ENCODE measurements at places on chromosomes 3 and 15.

DNA sequence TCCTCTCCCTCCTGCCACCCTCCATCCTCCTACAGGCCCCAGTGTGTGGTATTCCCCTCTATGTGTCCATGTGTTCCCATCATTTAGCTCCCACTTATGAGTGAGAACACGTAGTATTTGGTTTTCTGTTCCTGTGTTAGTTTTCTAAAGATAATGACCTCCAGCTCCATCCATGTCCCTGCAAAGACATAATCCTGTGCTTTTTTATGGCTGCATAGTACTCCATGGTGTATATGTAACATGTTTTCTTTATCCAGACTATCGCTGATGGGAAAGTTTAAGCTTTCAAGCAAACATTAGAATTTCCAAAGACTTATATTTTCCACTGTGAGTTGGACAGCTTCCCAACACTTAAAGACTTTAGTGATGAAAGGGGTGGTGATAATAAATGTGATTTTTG is 105.9 kb upstream of the PIAS1 start:
- no peak for DNase-seq

DNA sequence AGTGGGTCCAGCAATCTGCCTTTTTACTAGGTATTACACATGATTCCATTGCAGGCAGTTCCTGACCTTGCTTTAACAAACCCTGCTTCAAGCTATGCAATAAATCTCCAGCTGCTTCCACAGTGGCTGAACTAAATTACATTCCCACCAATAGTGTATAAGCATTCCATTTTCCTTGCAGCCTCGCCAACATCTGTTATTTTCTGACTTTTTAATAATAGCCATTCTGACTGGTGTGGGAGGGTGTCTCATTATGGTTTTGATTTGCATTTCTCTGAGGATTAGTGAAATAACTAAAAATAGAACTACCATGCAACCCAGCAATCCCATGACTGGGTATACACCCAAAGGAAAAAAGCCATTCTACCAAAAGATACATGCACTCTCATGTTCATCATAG is 36.4 kb upstream of the DNAJC13 start:
- DNase-seq, result peak; percentile 10

- peak; percentile 87 for DNase-seq
These were observed 1.2 kb downstream of the RAB43 start for GRCh38 chr3:129120254-129121004.

GRCh38 chr3:464255-464654 is 267.7 kb downstream of the CHL1 start:
- no peak for DNase-seq

Data from fibroblast of upper back skin (primary cell).